ENCODE measurements at places on chromosomes 5 and 9. TPM values are rescaled to one million over a fixed set of nuclear protein-coding genes. Genes with fewer than 3 reads are reported as not detected.

SH3RF2 gene
- 1.1 TPM for total RNA-seq

PALM2AKAP2 gene
- total RNA-seq = 20.6 TPM

ECSCR gene
- total RNA-seq = 3.1 TPM

RIMOC1 gene
- total RNA-seq = 10.3 TPM

FUBP3 gene
- 32.3 TPM for total RNA-seq

ELOVL7 gene
- total RNA-seq = 0.18 TPM

Data from IMR-90 (cell line).